ENCODE measurements at places on chromosomes 5 and 9.

DNA sequence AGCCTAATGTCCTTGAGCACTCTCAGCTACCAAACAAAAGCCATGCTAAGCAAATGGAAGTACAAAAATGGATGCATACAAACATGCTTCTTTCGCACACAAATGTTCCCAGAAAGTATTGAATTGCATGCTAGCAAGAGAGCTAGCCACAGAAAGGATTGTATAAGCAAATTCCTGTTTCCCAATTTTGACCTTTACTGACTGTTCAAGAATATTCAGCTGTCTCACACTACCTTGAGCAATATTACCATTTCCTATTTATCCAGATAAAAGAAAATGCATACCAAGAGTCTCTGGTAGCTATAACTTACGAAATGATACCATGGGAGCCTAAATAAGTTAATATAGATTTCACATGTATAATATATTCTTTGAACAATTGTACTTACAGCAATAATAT is 264.6 kb downstream of the TMEM167A start:
- no peak for DNase-seq

DNA sequence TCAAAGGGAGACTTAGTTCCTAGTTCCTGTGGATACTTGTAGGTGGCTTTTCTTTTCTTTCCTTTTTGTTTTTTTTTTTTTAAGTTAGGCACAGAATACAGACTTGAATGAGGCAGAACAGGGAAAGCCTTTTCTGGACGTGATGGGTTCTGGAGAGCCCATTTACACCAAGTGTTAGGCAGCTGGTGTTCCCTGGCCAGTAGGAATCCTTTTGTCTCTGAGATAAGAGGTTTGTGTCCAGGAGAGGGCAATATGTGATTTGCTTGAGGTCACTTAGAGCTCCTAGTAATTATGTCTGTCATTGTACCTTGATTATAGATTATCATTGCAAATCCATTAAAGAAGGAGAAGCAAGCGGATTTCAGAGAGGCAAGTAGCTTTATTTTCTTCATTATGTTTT is 9.1 kb downstream of the MEGF10 start:
- DNase-seq, result no peak

DNA sequence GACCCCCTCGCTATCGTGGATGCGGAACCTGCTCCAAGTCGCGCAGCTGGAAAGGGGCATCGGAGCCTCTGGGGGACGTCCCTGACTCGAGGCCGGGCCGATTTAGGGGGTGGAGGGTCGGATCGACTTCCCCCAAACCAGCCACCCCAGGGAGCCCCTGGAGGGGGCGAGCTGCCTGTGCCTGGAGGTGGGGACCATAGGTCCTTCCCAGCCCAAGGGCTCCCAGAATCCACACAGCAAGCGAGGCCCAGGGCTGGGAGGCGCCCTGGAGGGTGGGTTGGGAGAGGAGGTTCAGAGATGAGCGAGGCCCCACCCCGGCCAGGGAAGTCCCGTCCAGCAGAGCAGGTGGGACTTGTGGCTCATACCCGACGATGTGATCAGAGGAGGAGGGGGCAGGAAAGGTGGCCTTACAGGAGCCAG is 147.6 kb downstream of the GAPVD1 start:
- no peak for DNase-seq

DNA sequence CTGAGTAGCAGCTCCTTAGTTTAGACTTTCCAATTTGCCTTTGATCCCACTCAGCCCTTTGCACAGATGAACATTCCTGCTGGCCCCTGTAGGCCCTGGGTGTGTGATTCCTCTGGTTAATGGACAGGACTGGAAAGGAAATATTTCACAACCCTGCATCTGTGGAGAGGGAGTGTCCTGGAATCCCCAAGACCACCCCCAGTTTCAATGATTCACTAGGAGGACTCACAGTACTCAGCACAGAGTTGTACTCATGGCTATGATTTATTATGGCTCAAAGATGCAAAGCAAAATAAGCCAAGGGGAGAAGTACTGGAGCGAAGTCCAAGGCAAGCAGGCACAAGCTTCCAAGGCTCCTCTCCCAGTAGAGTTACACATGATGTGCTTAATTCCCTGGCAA is 42.4 kb upstream of the TJP2 start:
- no peak for DNase-seq

DNA sequence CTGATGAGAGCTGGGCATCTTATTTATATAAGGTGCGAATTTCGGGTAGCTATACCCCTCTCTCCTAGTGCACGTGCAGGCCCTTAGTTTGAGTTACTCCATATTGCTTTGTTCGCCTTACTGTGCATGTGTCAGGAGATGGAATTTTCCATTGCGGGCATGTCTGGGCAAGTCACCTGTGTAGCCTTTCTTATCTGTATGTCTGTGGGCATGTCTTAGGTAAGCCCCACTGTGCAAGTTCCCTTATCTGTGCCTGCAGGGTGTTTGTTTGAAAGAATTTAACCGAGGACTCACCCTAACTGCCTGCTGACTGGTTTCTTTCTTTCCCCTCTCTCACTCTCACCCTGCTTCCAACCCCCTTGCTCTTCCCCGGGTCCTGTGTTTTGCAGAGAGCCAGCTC is 140.7 kb upstream of the RANBP3L start:
- no peak for DNase-seq

DNA sequence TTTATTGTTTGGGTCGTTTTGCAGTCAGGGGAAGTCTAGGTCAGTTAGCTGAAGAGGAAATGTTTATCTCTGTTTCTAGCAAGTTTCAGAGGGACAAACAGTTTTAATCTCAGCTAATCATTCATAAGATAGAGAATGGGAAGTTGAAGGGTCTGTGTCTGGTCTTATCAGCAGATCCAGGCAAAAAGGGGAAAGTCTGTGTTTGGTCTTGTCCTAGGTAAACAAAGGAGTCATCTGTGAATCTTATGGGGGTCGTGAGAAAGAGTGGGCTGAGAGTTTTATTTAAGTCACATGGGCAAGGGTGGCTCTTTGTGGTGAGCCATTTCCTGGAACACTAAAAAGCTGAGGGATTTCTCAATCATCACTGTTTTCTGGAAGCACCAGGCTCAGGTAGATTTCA is 5.6 kb upstream of the SNCAIP start:
- DNase-seq, result no peak

- DNase-seq, result no peak
Measured at GRCh38 chr5:124718380-124718789, 28.1 kb downstream of the ZNF608 start.

DNA sequence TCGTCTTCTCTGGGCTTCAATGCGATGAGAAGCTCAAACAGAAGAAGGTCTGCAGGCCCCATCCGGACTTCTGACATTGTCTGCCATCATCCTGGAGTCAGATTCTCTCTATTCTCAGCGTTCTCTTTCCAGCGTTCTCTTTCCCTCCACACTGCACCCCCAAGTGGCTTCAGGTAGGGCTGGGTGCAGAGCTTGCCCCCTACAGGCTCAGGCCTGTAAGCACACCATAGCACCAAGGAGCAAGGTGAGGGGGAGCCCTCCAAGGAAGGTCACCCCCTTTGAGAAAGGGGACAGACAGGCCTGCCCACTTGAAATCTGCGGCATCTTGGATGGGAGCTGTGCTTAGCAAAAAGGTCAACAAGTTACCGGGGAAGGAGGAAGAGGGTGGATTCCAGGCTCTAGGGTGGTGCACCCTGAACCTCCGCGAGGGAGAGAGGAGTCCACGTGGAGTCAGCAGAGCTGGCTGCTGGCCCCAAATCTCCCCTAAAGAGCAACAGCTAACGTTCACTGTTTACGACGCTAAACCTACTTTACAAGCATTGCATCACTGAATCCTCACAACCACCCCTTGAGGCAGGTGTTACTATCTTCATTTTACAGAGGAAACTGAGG is 27.5 kb downstream of the GPX3 start:
- DNase-seq, result no peak

DNA sequence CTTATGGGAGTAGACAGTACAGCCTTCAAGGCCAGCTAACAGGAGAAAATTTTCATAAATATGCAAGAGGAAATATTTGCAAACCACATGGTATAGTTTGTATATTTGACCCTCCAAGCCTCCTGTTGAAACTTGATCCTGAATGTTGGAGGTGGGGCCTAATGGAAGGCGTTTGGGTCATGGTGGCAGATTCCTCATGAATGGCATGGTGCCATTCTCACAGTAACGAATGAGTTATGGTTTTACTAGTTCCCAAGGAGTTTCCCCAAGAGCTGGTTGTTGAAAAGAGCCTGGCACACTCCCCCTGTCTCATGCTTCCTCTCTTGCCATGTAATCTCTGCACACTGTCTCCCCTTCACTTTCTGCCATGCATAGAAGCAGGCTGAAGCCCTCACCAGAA is 3.3 kb upstream of the PAIP1 start:
- DNase-seq, result no peak

GRCh38 chr9:6272229-6272598 is 56.0 kb upstream of the TPD52L3 start:
- no peak for DNase-seq

GRCh38 chr5:2757563-2758351 is 6.3 kb upstream of the IRX2 start:
- no peak for DNase-seq

DNA sequence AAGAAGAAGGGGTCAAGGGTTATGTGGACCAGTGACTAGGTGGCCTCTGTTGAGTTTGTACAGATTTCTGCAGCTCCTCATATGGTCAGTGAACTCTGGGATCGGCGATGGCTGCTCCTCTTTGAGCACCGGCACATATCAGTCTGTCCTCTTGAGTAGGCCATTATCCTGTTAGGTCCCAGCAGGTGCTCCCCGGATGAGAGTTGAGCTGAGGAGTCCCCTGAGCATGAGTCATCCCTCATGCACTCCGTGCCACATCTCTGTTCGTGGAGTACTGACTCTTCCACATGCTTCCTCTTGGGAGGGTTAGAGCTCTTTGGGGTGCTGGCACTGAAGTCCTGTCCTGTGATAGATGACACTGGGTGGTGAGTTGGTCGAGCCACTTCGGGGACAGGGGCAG is 143.7 kb downstream of the PTTG1 start:
- DNase-seq, result no peak

DNA sequence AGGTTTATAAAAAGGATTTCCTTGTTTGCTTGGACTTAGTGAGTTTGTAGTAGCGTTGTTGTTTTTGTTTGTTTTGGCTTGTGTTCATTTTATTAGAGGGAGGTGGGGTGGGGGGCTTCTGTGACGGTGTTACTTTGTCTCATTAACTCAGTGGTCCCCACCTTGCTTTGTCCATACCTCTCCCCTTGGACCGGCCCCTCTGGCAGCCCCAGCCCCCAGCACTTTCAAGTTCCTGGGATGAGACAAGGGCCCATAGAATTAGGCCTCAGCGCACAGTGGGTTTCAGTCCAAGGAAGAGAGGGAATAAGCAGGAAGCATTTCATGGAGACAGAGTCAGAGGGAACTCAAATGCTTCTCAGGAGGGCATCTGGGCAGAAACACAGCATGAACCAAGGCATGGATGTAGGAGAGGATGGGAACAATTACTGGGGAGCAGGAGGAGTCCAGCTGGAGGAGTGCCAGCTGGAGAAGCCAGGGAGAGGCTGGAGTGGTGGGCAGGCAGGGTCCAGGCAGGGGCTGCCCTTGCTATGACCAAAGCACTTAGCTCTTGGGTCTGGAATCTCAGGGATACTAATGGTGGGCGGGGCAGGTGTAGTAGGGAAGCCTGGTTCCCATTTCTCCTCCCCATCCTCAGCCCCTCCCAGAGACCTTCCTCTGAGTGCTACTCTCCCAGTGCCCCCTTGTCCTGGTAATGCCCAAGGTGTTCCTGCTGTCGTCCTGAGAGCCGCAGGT is 23.5 kb upstream of the ENHO start:
- DNase-seq, result no peak

DNA sequence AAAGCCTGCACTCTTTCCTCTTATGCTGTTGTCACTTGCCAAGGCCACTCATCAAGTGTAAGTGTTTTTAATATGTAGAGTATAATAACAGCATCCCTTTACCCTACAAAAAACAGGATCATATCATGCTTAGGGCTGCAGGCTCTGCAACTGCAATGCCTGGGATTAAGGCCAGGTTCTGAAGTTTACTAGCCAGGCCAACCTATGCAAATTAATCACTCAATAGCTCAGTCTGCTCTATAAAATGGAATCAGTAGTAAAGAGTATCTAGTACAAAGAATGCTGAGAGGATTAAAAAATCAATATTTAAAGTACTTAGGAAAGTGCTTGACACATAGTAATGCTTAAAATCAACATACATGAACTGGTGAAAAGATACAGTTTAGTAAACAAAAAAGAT is 253.3 kb downstream of the EDIL3 start:
- no peak for DNase-seq

DNA sequence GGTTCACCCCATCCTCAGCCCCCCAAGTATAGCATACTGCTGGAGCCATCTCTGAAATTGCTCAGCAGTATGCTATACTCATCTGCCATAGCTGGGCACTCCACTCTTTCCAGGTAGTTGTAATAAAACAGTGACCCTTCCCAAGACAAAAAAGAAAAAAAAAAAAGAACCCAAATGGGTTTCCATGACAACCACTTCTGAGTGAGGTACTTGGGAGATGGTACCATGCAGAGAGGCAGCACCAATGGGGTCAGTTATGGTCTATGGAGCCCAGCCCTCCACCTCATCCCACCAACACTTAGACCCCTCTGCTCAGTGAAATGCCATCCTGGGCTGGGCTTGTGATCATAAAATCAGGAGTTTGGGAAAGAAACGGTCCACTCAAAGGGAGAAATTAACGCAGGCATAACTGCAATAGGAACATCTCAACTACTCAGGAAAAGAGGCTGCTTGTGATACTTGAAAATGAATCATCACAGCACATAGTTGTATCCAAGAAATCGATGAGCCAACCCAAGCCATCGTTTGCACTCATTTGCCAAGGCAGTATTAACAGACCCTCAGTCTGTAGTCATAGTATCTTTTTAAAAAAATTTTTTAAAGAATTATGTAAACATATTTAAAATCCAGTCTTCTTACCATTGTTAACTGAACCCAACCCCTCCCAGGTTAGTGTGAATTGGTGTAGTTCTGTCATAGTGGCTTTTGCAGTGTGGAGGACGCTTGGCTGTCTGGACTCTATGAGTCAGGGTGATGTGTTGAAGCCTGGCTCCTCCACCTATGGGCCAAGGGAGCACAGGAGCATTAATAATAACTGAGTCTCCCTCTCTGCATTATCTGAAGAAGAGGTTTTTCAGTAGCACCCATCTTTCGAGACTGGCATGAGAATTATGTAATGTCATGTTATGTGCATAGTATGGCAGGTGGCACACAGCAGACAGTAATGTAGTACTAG is 402.7 kb downstream of the SPOCK1 start:
- no peak for DNase-seq

- no peak for DNase-seq
Measured at GRCh38 chr5:105259581-105260217, 1697.1 kb upstream of the NUDT12 start.

DNA sequence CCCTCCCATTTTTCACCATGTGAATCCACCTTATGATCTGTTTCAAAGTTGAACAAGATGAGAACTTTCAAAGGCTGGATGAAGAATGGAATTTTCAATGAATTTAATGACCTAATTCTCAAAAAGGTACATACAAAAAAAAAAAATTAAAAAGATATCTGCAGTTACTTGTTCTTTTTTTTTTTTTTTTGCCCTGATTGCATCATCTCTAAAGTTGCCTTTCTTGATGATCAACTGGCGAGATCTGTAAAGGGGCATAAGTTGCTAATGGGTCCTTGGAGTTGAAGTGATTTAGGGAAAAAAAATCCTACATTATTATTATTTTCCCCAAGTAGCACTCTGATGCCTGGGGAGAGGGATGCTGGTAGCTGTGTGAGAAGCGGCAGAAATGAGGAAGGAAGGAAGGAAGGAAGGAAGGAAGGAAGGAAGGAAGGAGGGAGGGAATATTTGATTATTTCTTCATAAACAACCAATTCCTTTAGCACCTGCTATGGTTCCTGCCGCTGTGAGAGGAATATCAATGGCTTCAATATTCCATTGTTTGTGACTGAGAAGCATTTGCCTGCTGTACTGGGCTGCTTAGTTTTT is 48.8 kb upstream of the CD180 start:
- no peak for DNase-seq
